ENCODE measurements at places on chromosomes 7 and 10. TPM values are rescaled to one million over a fixed set of nuclear protein-coding genes. Genes with fewer than 3 reads are reported as not detected.

PRDX3 gene
- 153 TPM for total RNA-seq

CYP2C9 gene
- not detected for total RNA-seq

PRKG1 gene
- 32.7 TPM for total RNA-seq

SUN3 gene
- total RNA-seq = not detected

ZNF488 gene
- not detected for total RNA-seq

RASA4B gene
- 1.8 TPM for total RNA-seq

SEMA3E gene
- 2.0 TPM for total RNA-seq

All from smooth muscle cell of bladder (primary cell).